GM06990 (cell line): ENCODE measurements at places on chromosomes 6 and 20.

DNA sequence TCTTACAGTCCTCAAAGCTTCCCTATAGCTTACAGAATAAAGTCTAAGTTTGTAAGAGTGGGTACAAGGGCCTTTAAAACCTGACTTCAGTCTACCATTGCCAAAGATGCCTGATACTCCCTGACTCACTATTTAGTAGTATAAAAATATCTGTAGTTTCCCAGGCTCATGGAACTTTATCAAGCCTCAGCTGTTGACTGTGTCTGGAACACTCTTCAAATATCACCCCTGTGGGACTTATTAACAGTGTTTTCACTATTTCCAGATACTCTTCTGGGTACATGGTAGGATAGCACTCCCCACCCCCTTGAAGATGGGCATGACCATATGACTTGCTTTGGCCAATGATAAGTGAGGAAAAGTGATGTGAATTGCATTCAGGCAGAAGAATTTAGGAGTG is 105.3 kb upstream of the TENT5A start:
- no peak for DNase-seq

- no peak for DNase-seq
Observed at GRCh38 chr6:114520976-114521375, 178.2 kb upstream of the HS3ST5 start.

DNA sequence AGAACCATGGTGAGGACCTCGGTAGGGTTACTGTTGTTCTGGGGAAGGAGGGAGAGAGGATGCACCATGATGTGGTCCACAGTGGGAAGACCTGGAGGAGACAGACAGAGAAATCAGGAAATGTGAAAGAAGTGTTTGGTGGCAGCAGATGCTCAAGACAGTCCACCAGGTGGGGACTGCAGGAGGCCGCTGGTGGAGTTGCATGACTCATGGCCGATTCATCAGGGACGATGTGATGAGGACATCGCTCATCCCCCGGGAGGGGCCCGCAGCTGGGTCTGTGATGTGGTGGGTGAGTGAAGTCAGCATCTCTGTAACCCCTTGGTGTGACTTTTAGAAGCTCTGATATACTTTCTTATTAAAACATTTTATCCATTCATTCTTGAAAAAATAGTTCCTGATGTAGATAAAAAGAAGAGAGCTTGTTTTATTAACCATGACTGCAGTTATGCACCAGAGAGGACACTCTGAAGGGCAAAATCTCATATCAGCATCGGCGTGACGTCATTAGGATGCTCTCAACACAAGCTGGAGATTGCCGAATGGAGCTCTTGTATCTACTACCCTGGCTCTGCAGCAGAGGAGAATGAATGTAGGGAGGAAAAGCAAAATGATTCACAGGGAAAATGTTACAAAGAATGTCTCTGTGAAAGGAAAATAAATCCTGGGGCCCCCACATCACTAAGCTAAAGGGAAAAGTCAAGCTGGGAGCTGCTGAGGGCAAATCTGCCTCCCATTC is 71.2 kb downstream of the RAMACL start:
- DNase-seq = no peak

DNA sequence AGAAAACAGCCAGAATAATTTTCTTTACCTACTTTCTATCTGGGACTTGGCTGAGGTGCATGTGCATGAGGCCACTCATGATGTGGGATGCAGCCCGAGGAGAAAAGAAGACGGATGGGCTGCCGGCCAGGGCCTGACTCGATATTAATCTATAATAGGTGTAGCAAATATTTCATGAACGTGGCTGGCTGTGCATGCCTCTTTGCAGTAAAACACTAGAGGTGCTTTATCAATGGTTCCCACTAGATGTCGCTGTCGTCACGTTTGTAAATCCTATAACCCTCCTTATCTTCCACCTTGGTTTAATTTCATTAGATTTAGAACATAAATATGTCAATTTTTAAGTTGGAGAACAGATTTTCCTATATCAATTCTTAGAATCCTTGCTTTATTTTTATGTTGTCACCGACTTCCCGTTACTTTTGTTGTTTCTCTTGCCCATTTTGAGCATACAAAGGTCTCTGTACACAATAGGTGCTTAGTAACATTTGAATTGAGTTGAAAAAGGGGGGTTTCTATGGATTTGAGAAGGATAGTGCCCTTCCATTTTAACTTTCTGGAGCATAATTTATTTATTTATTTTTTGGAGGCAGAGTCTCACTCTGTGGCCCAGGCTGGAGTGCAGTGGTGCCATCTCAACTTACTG is 19.6 kb upstream of the FERMT1 start:
- peak; percentile 6 for DNase-seq

DNA sequence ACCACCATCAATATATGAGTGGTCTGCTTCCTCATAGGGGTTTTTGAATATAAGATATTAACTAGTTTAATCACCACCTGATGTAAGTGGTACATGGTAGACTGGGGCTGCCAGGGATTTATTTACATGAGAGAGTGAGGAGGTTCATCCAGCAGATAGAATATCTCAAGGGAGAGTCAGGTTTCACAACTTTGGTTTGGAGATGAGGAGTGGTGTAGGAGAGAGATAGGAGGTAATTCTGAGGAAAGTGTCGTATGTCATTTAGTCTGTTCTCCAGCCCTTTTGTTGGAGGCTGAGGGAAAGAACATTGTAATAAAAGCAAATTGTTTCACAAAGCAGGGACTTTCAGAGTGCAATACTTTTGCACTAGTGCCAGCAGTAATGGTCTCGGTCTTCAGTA is 16.8 kb downstream of the L3MBTL3 start:
- DNase-seq = no peak
